Fibroblast of skin of right quadriceps (primary cell): ENCODE measurements at places on chromosomes 16 and 17.

GRCh38 chr17:33138627-33139026 is 147.0 kb downstream of the SPACA3 start:
- no peak for DNase-seq

- DNase-seq, result no peak
Measured at GRCh38 chr17:75163074-75163473, 8.8 kb upstream of the JPT1 start.

- DNase-seq, result no peak
Measured at GRCh38 chr17:34401165-34401564, 38.1 kb upstream of the CCL1 start.

DNA sequence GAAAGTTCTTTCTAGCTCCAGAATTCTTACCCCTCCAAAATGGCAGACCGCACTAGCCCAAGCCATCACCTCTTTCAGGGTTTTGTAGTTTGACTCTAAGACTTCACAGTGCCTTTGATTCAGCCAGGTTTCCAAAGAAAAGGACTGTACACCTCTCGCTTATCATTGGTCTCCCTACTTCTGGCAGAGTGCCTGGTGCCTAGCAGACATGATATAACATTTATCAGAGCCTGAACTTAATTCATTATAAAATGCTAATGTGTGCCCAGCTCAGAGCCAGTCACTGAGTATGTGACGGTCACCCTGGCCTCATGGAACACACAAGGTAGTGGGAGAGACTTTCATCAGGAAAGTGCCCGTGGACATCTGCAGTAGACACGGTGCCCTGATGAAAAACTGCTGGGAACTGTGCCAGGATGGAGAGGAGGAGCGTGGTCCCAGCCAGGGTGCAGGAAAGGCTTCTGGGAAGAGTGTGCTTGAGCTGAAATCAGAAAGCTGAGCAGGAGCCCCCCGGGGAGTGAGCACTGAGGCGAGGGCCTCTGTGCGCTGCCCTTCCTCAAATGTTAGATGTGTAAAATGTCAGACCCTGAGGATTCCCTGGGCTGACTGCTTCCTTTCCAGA is 34.3 kb upstream of the LGALS9 start:
- DNase-seq, result no peak

DNA sequence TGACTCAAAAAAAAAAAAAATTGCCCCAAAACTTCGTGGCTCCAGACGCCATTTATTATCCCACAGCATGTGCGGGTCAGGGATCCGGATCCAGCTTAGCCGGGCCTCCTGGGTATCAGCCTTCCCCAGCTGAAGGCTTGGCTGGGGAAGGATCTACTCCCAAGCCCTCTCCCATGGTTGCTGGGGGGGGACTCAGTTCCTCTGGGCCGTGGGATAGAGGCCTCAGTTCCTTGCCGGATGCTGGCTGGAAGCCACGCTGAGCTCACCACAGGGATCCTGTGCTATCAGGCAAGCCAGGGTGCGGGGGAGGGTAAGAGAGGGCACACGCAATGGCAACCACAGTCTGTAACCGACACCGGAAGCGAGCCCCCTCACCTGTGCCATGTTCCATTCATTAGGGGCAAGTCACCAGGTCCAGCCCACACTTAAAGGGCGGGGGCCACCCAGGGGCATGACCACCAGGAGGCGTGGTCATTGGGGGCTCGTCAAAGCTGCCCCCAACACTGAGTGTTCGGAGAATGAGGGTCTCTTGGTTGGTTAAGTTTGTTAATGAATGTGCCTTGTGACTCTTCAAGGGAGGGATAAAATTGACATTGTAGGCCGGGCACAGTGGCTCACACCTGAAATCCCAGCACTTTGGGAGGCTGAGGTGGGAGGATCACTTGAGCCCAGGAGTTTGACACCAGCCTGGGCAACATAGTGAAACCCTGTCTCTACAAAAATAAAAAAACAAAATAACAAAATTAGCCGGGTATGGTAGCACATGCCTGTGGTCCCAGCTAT is 210.0 kb upstream of the GSE1 start:
- peak; percentile 79 for DNase-seq

GRCh38 chr16:48538746-48539484 is 71.1 kb downstream of the N4BP1 start:
- no peak for DNase-seq
